HEK293T (cell line): ENCODE measurements at places on chromosomes 5 and 9.

GRCh38 chr5:38467353-38468040 lies 88.9 kb downstream of the LIFR start:
- DNase-seq: no peak

- DNase-seq: no peak
Observed at GRCh38 chr5:156824800-156825199, 25.3 kb upstream of the PPP1R2B start.

DNA sequence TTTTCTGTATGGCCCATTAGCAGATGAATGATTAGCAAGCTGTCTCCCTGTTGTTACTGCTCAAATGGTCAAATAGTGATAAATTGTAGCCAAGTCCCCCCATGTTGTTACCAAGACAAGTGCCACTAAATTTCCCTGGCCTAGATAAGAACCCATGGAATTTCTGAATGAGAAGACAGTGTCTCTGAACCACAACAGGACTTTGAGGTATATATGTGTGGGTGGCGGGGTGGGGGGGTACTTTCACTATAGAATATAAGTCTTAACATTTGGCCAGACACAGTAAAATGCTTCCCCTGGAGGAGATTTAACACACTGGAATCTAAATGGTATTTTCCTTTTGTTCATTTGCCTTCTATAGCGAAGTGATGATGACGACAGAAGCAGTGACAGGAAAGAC lies 28.7 kb downstream of the XPA start:
- no peak for DNase-seq

- DNase-seq: no peak
Observed at GRCh38 chr5:167582886-167583285, 708.6 kb upstream of the WWC1 start.

DNA sequence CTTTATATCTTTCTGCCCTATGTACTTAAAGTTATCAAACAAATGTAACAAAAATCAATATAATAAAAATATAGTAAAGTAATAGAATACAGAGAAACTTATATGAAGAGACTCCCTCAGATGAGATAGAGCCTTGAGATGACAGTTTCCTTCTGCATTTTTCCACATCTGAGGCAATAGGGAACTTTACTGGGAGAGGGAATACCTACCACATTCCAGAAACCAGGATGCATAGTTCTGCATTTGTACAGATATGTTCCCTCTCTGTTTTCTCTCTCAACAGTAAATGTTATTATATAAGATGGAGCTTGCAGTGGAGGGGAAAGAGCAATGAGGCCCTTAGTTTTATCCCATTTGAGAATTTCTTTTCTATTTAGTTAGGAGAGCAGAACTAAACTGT lies 109.6 kb upstream of the KCNN2 start:
- no peak for DNase-seq

GRCh38 chr5:88390096-88390441 lies 121.4 kb upstream of the TMEM161B start:
- peak; percentile 12 for DNase-seq
